Fibroblast of the aortic adventitia (primary cell): ENCODE measurements at places on chromosomes 2 and 18. TPM values are rescaled to one million over a fixed set of nuclear protein-coding genes. Genes with fewer than 3 reads are reported as not detected.

- DNase-seq = no peak
Measured at GRCh38 chr2:239137165-239137897, 263.5 kb downstream of the HDAC4 start.

DNA sequence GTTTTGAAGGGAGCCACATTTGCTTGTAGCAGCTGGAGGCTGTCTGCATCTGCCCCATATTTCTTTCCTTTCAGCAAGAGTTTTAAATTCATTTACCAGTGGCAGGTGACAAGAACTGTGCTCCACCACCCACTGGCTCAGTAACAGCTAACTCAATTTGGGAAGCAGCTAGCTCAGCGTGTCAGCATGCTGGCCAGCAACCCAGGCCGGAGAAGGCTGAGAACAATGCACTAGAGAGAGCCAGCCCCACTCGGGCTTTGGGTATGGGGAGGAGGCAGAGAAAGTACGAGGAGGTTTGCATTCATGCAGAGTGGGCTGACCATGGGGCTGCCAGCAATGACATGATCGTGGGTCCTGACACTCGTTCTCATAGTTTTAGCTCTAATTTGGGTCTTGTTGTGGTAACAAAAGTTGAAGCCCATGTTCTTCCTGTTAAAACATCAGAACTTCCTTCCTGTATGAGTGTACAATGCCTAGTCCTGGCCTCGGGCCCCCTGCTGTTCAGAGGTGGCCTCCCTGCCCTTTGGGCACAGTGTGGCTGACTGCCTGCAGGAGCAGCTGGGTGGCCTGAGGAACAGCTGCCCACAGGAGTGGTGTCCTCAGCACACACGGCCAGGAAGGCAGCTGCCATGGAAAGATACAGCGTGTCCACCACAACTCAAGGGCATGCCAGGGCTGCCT lies 23.0 kb downstream of the CDC42EP3 start:
- peak; percentile 75 for DNase-seq

DNA sequence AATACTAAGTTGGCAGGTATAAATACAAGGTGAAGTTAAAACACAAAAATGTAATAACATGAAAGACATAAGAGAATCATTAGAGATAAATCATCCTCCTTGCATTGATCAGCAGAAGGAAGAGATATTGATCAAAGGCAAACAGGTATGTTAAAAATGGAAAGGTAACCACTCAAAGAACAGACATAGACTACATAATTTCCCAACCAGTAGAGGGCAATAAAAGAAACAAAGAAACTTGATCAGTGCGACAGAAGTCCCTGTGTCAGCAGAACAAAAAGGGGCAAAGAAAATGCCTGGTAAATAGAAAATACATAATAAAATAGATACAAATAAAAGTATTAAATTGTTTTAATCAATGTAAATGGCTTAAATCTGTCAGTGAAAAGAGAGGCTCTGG lies 53.6 kb downstream of the FAM228A start:
- DNase-seq = peak; percentile 31

- peak; percentile 75 for DNase-seq
Measured at GRCh38 chr2:225894236-225894980, 494.9 kb downstream of the NYAP2 start.

GRCh38 chr18:2641638-2642037 lies 13.9 kb upstream of the SMCHD1 start:
- DNase-seq = peak; percentile 46

GRCh38 chr2:69138793-69139459 lies 125.9 kb downstream of the ANTXR1 start:
- DNase-seq = peak; percentile 87

DNA sequence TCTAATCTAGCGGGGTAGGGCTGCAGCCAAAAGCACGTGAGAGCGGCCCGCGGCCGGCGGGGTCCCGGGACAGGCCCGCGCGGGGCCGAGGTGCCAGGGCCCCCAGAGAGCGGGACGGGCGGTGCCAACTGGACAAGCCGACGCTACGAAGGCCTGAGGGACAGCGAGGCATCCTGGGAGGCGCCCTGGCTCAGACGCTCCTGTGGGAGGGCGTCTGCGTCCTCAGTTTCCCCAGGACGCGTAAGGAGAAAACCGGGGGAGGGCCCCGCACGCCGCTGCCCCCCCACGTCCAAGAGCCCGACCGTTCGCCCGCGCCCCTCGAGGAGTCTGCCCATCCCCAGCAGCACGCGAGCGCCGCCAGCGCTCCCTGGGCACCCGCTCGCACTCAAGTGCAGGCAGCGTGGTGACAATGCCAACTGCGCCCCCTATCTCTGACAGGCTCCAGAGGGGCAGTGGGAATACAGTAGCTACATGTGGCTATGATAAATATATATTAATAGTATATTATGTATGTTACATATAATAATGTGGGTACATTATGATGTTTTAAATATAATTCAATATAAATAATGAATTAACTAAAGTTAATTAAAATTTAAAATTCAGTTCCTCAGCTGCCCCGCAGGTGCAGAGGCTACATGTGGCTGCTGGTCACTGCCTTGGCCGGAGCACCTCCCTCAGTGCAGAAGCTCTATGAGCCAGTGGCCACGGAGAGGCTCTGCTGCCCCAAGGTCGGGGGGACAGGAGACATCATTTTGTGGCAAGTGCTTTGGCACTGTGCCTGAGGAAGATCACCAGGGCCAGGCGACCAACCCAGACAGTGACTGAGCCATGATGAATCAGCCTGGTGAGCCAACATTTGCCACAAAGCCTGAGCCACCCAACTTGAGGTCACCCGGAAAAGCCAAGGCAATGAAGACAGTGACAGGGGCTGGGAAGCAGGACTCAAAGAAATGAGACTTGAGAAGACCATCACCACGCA lies 5.5 kb upstream of the SFT2D3 start:
- peak; percentile 16 for DNase-seq

DNA sequence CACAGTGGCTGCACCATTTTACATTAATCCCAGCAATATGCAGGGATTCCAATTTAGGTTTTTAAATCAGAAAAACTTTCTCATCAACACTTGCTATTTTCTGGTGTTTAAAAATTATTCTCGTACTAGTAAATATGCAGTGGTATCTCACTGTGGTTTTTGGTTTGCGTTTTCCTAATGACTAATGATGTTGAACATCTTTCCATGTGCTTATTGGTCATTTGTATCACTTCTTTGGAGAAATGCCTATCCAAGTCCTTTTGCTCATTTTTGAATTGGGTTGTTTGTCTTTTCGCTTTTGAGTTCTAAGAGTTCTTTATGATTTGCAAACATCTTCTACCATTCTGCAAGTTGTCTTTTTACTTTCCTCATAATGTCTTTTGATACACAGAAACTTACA lies 62.1 kb upstream of the TCF7L1 start:
- DNase-seq = peak; percentile 30

DNA sequence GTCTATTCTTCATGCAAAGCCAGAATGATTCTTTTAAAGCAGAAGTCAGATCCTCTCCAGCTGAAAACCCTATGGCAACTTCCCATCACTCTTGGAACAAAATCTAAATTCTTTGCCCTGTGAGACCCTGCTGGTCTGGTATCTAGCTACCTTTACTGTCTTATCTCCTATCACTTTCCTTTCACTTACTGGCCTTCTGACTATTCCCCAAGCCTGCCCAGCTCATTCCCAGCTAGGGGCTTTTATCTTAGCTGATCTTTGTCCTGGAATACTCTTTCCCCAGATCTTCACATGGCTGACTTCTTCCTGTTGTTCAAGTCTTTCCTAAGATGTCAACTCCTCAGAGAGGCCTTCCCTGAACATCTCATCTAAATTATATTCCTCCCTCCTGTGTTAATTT lies 63.6 kb downstream of the GREB1L start:
- no peak for DNase-seq

GRCh38 chr18:55607773-55608172 lies 19.8 kb upstream of the TCF4 start:
- DNase-seq = no peak

DNA sequence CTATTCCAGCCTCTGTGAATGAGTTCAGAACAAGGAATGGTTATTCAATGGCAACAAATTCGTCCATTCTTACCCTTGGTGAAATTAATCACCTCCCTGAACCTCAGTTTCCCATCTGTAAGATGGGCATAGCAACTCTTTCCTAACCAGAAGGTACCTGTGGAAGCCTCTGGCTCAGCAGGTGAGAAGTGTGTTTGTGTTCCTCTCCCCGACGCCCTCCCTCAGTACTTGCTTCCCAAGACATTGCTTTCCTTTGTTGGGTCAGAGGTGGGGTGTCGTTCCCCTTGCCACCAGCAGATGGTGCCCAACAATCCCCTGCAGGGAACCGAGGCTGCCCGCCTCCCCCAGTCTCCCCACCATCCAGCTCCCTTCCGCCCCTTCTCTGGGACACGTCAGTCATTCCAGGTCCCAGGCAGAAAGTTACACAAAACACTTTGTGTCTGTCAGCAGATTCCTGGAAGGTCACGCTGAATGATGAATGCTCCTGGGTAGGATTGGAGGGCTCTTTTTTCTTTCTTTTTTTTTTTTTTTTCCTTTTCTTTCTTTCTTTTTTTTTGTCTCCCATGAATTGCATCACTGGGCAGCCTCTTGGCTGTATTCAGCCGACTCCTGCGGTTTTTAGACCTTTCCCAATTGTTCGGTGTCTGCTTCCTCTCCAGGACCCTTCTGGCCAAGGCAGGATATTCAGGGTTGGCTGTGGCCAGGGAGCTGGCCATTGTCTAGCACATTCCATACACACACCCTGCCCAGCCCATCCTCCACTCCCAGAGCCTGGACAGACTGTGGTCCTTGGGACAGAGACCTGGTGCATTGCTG lies 117.3 kb downstream of the LPIN1 start:
- peak; percentile 97 for DNase-seq

DNA sequence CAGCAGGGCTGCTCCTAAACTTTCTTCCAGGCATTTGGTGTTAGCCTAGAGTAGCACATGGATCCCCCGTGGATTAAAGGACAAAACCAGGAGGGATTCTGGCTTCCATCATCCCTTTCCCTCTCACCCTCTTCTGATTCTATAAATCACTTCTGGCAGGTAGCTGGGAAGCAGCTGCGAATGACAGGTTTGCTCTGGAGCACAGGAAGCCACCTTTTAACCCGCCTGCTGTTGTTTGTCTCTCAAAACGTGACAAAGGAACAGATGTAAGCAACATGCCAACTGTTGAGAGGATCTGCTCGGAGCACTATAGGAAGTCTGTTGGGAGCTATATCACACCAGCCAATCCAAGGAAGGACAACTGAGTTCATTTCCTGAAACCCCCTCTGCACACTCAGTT lies 101.9 kb downstream of the ACTR2 start:
- no peak for DNase-seq

DNA sequence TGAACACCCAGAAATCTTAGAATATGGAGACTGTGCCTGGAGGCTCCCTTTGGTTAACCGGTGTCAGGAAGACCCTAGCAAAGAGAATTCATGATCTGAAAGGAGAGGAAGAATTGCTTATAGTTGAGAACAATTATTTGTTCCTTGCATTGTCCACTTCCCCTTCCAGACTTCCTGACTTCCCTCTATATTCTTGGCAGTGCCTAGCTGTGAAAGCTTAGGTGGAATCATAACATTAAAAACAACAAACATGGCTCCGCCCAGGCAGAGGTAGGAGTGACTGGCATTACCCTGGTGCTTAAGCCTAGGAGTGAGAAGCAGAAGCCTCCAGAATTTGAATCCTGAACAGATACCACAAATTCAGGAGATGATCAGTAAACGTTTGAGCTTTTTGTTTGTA lies 1.9 kb downstream of the TTL start:
- no peak for DNase-seq

NTSR2 gene
- not detected in 2 replicates for total RNA-seq

NAT8 gene
- not detected in 2 replicates for total RNA-seq

FEV gene
- not detected in 2 replicates for total RNA-seq

IL36RN gene
- total RNA-seq = not detected in 2 replicates

ALPP gene
- total RNA-seq = not detected in 2 replicates

YPEL5 gene
- 54.5 and 102 TPM in 2 replicates for total RNA-seq

NT5DC4 gene
- total RNA-seq = not detected in 2 replicates

SMC6 gene
- total RNA-seq = 31.0 and 44.1 TPM in 2 replicates

PRSS56 gene
- not detected in 2 replicates for total RNA-seq

C2orf66 gene
- 0.27 TPM in 1 of 2 replicates, not detected in the other for total RNA-seq
